ENCODE measurements at places on chromosomes 1 and 21.

DNA sequence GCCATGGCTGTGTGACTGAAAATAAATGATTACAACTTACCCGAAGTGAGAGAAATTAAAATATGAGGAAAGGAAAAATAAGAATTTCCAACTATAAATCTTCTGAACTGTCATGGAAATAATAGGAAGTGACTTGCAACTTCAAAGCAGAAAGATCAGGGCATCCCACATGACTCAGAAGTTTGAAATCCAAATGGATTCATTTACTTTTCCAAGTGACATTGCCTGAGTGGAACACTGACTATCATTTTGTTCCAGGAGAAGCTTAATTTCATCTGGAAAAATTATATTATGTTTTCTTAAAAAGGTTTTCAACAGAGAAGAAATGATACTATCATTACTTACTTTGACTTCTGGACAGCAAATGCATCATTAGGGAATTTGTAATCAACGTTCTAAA lies 110.8 kb downstream of the GREM2 start:
- no peak for DNase-seq

DNA sequence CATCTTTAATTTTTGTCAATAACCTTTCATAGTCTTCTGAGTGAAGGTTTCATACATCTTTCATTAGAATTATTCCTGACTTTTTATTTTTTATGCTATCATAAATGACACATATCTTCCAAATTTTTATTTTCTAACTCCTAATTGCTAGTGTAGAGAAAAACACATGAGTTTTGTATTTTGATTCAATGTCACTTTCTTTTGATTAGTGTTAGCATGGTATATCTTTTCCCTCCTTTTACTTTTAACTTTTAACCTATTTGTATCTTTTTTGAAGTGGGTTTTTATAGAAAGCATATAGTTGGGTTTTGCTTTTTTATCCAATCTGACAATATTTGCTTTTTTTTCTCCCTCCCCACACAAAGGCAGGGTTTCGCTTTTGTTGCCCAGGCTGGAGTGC lies 43.2 kb downstream of the SDCCAG8 start:
- DNase-seq = no peak

- DNase-seq = no peak
Observed at GRCh38 chr21:44569861-44570517, 3.5 kb upstream of the KRTAP10-4 start.

DNA sequence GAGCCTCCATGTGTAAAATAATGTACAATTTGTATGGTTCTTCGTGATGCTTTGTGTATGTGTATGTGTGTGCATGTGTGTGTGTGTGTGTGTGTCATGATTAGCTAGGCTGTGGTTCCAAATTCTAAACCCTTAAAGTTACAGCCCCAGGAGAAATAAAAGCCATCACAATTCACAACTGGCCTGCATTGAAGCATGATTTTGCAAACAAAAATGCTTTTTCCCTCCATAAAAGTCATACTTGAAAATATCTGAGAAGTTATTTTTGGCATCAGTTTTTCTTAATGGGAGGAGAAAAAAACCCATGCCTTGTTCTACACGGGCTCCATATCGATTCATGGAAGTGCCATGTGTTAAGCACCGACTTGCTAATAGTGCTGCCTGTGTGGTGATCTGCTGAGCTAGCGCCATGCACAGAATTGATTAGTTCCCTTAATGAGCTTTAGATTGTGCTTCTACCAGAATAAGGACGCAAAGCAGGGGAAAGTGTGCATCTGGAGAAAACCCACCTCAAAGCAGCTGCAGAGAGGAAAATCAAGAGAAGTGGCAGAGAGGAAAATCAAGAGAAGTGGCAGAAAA lies 207.3 kb downstream of the DSCAM start:
- no peak for DNase-seq

DNA sequence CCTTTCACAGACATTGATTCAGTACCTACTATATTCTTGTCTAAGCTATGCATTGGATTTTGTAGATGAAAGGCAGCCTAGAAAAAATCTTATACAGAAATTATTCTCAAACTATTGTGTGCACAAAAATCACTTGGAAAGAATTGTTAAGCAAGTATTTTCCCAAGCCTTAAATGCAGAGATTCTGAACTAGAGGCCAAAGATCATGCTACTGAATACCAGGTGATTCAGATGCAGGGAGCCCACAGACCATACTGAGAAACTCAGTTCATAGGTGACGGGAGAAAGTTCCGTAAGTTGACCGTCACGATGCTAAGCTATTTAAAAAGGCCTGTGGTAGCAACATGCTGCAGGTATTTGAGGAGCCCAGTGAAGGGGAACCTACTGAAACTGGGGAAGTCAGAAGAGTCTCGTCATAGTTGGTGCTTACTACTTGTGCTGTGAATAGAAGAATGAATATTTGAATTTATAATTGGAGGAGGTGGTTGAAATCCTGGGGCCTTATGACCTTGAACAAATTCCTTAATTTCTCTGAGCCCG lies 150.8 kb downstream of the NFIA start:
- no peak for DNase-seq

DNA sequence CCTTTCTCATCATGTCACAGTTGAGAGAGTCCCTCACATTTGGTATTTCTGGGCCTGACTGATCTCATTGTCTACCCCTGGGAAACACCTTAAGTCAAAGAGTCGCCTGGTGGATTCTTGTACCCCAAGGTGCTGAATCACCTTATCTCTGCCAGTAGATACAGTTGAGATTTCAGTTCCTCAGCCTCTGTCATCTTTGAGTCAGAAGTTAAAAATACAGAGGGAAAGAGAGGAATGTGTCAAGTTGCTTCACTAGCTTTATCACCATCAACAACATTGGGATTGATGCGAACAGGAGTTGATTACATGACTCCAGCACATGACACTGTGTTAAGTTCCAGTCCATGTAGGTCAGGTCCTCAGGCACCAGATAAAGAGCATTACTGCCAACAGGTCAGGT lies 513.0 kb downstream of the NUF2 start:
- no peak for DNase-seq

GRCh38 chr21:25126564-25126963 lies 480.7 kb downstream of the MRPL39 start:
- DNase-seq = no peak

All from WTC11 (cell line).